ENCODE measurements at places on chromosomes 12 and 14. TPM values are rescaled to one million over a fixed set of nuclear protein-coding genes. Genes with fewer than 3 reads are reported as not detected.

Gene TMEM30B
- 22.0 TPM for total RNA-seq

DNA sequence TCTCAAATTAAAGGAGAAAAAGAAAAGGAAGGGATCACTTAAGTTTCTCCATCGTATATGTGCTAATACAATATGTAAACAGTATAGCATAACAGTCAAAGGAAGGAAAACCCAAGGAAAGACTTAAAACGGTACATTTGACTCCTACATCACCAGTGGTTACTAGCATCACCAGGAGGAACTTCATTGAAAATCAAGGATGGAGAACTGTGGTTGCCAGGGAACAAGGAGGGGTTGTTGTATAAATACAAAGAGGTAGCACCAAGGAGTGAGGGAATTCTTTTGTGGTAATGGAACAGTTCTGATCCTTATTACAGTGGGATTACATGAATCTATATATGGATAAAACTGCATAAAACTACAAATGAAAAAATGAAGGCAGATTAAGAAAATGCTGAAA lies 1.6 kb downstream of the ZFYVE26 start:
- no peak for DNase-seq

GRCh38 chr12:130872179-130873096 lies 572 bp downstream of the RAN start:
- peak; percentile 38 for DNase-seq

- no peak for DNase-seq
Observed at GRCh38 chr12:58028294-58028693, 86.9 kb downstream of the ATP23 start.

GRCh38 chr14:71932229-71932981 lies at the start of gene RGS6:
Gene RGS6, plus strand, starts transcription at chr14:71932429.
- peak; percentile 28 for DNase-seq

Gene ZC2HC1C
- 10.4 TPM for total RNA-seq

Gene KRT5
- not detected for total RNA-seq

Gene IGFBP6
- 22.6 TPM for total RNA-seq

- no peak for DNase-seq
Observed at GRCh38 chr14:48580692-48581091, 905.3 kb upstream of the MDGA2 start.

- no peak for DNase-seq
Observed at GRCh38 chr14:52485350-52485960, 66.8 kb downstream of the TXNDC16 start.

GRCh38 chr14:101593411-101594238 lies 32.3 kb downstream of the DIO3 start:
- DNase-seq = no peak

GRCh38 chr14:59406454-59407245 lies 58.5 kb downstream of the GPR135 start:
- peak; percentile 43 for DNase-seq

DNA sequence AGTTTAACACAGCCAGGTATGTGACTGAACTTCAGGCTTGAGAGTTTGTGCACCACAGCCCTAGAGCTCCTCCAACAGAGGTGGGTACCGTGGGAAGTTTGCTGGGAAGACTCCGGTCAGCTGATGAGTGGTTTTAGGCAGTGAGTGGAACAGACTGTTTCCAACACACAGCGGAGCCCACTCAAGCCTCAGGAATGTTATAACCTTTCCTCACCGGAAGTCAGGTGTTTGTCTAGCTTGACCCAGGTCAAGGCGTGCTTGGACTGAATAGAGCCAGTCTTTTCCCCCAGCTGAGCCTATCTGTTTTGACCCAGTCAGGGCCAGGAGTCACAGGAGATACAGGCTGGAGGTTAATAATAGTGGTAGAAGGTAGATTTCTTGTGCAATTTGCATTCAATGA lies 138.4 kb upstream of the PARP11 start:
- DNase-seq = no peak

GRCh38 chr12:130120012-130120805 lies 42.1 kb upstream of the FZD10 start:
- no peak for DNase-seq

Gene SLC10A1
- total RNA-seq = not detected

Gene CAPZA3
- not detected for total RNA-seq

DNA sequence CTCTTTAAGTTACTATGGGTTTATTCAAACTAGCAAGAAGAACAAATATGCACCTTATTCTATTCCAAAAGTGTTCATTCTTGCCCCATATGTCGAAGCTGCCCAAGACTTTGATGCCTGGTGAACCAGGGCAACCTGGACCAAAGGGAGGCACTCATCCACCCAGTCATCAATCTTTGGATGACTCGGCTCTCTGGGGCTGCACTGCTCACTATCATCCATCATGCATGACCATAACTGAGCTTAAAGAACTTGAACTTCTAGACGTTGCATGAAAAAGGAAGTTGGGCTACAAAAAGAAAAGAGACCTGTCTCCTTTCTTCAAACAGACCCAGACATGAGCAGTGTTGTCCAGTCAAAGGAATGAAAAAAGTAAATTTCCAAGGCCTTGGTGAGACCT lies 1.2 kb downstream of the KRT4 start:
- no peak for DNase-seq

DNA sequence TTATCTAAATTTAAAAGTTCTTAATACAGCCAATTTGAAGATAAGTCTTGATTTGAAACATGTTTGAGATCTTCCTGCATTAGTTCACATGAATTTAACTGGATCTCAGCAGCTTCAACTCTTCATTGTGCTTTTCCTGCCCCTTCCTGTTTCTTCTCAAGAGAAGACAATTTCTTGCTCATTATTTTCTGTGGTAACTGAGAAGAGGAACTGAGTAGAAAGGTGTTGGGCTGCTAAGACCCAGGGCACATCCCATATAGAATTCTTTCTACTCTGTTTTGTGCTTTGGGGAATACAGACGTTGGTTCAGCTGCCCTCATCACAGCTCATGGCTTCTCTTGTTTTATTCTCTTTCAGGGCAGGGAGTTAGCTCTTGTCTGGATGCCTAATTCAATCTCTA lies 110.2 kb downstream of the SNAPC1 start:
- no peak for DNase-seq

Gene TSPAN8
- total RNA-seq = 18.7 TPM

Gene COCH
- not detected for total RNA-seq

Gene LGR5
- total RNA-seq = not detected

Gene NABP2
- 7.6 TPM for total RNA-seq

- DNase-seq = peak; percentile 51
Observed at GRCh38 chr12:31228811-31229792, 96.8 kb downstream of the SINHCAF start.

DNA sequence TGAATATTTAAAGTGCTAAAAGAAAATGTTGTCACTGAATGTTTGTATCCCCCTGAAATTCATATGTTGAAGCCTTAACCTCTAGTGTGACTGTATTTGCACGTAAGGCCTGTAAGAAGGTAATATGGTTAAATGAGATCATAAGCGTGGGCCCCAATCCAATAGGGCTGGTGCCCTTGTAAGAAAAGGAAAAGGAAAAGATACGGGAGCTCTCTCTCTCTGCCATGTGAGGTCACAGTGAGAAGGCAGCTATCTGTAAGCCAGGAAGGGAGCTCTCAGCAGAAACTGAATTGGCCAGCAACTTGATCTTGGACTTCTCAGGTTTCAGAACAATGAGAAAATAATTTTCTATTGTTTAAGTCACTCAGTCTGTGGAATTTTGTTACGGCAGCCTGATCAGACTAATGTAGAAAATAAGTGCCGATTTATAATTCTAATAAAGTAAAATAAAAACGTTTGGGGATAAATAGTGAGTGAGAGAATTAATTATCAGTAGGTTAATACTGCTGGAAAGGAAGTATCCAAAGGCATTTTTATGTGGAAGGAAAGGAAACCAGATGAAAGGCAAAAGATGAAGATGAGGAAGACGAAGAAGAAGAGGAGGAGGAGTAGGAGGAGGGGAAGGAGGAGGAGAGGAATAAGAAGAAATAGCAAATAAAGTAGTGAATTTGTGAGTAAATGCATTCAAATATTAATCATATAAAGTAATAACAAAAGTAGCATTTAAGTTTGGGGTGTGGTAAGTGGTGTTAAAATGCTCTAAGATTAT lies 188.5 kb upstream of the KRR1 start:
- peak; percentile 46 for DNase-seq

- no peak for DNase-seq
Observed at GRCh38 chr12:64714551-64714968, 44.6 kb downstream of the GNS start.

DNA sequence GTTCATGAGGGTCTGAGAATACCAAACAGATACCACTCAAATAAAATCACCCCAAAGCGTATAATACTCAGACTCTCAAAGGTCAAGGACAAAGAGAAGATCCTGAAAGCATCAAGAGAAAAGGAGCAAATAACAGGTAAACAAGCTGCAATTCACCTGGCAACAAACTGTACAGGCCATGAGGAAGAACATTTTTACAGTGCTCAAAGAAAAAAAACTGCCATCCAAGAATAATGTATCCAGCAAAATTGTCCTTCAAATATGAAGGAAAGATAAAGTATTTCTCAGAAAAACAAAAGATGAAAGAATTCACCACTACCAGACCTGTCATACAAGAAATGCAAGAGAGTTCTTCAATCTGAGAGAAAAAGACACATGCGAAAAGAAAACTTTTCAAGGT lies 206.4 kb downstream of the PTPRO start:
- no peak for DNase-seq

Gene TAS2R42
- total RNA-seq = not detected

GRCh38 chr12:14390870-14391530 lies 25.5 kb downstream of the ATF7IP start:
- DNase-seq = no peak

Gene DTX1
- 6.2 TPM for total RNA-seq

Gene TECPR2
- total RNA-seq = 12.5 TPM

GRCh38 chr14:62432955-62433354 lies 612.3 kb downstream of the KCNH5 start:
- DNase-seq = no peak

- DNase-seq = no peak
Observed at GRCh38 chr14:68983191-68983590, 4.1 kb upstream of the ACTN1 start.

DNA sequence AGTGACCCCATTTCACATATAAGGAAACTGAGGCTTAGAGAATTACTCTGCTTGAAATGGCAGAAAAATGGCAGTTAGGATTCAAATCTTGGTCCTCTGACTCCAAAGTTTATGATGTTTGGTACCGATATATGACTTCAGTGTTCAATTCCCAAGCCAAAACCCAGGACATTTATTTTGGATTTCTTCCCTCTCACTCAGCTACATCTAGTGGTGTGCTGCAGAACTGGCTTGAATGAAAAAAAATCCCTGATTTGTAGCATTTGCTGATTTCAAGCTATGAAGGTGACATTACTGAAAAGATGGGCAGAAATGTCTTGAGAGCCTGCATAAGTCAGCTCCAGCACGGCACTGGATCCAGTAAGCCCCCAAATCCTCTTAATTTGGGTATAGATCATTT lies 106.4 kb downstream of the EFCAB11 start:
- no peak for DNase-seq

DNA sequence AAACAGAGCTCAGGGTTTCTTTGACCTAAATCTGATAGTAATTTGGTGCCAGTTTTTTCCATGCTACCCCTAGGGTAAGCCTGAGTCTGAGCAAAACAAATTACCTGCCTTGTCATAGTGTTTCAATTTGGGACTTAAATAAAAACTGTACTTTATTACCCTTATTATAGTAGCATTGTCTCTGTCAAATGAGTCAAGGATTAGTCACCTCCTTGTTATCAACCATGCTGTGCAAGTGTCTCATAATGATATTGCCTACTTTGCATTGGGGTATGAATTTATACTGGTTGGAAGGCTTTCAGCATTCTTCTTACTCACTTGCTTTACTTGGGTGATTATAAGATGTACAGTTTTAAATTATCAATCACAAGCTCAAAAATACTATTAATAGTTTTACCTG lies 380.0 kb downstream of the LRFN5 start:
- DNase-seq = no peak

GRCh38 chr12:2453076-2453760 lies 341.6 kb upstream of the FKBP4 start:
- DNase-seq = no peak

Gene KIF5A
- total RNA-seq = 1.4 TPM

Gene MMP17
- total RNA-seq = 1.8 TPM

DNA sequence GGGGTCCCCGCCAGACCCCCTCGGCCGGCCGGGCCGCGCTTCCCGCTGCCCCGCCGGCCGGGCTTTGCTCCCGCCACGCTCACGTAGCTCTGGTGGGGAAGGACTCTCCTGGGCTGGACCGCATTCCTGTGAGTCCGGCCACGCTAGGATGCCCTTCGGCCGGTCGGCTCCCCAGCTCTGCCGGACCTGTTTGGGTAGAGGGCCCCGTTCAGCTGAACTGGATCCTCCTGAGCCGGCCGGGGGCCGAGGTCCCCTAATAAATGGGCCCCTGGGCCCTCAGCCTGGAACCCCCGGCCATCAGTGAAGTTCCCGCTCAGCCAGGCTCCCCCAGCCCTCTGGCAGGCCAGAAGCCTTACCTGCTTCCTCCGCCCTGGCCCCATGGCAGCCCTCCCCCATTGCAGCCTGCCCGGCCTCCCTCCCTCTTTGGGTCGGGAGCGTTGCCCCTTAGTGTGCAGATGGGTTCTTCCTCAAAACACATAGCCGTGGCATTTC lies 593 bp downstream of the UNC119B start:
- peak; percentile 51 for DNase-seq

GRCh38 chr12:4307593-4308333 lies 13.2 kb upstream of the TIGAR start:
- DNase-seq = peak; percentile 92

- DNase-seq = no peak
Observed at GRCh38 chr14:77574446-77575115, 41.9 kb downstream of the SPTLC2 start.

Gene VRTN
- not detected for total RNA-seq

DNA sequence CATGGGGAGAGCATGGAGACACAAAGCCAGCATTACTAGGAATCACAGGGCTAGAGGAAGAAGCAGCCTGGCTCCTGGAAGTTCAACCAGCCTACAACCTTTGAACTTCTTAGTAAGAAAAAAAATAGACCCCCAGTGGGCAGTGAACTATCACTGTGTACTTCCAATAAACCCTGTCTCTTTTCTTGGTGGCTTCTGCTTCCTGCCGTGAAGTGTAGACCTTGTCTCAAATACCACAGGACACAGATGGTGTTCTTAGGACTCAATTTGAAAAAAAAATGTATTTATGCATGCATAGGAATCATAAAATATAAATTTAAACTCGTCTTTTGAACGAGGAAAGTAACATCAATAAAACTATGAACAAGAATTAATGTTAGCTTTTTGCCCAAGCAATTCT lies 3.6 kb upstream of the PTGER2 start:
- no peak for DNase-seq

DNA sequence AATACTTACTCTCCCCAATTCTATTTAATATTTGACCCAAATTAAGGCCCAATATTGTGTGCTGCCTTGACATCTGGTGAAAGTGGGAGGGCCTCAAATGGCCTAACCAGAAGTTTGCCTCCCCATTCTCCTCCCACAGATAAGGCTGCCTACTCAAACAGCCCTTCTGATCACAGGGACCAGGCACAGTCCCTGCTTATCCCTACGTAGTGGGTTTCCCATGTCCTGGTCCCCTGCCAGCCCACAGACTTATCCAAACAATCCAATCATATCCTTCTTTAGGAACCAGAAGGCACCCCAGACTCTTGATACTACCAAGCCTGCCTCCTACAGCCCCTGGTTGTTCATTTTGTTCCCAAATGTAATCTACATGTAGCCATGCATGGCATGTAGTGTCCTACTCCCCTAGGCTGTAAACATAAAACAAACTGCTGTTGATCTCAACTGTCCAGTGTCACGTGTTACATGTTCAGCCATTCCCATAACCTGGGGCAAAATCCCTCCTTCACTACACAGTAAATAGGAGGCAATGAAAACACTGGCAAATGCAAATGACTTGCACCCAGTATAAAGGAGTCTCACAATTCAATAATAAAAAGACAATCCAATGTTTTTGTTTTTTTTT lies 49.3 kb downstream of the EEA1 start:
- no peak for DNase-seq

Gene TMEM233
- not detected for total RNA-seq
